ENCODE measurements at places on chromosomes 6 and 20.

DNA sequence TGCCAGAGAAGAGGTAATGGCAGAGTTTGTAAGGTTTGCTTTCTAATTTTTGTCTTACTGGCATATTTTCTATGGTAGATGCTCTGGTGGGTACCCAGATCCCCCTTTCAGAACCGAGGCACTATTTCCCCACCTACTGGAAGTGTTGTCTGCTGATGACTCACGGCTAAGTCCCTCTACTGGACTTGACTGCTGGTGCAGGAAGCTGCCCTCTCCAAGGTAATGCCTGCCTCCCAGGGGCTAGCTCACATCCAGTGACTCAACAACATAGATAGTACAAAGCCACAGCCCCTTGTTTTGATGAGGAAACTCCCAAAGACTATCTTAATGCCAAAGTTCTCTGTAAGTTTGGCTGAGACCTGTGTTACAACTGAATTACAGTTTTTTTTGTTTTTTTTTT, 285.4 kb upstream of the FLRT3 start:
- DNase-seq = no peak

GRCh38 chr6:49328051-49328744, 134.9 kb downstream of the MMUT start:
- DNase-seq = no peak

- no peak for DNase-seq
Observed at GRCh38 chr6:6351511-6352025, 31.1 kb upstream of the F13A1 start.

GRCh38 chr6:142195862-142196541, 48.9 kb downstream of the VTA1 start:
- DNase-seq = no peak

DNA sequence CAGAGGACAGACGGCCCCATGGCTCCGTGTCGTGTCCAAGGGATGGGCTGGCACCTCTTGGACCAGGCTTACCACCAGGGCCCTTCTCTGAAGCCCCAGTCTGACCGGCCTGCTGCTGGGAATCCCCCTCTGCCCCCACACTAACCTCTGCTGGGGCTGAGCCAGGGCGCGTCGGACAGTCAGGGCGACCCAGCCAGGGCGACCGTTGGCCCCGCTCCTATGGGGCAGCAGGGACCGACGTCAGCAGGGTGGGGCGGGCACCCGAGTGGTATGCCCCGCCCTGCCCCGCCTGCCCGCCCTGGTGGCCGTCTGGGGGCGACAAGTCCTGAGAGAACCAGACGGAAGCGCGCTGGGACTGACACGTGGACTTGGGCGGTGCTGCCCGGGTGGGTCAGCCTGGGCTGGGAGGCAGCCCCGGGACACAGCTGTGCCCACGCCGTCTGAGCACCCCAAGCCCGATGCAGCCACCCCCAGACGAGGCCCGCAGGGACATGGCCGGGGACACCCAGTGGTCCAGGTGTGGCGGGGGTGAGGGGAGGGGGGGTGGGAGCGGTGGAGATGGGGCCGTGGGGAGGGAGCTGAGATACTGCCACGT, at the start of gene SLC17A9:
TSS of gene SLC17A9 (plus strand) at position 337 of the 595 bp plus-strand sequence. CDS start at position 459, 122 bp downstream.
- DNase-seq = no peak

DNA sequence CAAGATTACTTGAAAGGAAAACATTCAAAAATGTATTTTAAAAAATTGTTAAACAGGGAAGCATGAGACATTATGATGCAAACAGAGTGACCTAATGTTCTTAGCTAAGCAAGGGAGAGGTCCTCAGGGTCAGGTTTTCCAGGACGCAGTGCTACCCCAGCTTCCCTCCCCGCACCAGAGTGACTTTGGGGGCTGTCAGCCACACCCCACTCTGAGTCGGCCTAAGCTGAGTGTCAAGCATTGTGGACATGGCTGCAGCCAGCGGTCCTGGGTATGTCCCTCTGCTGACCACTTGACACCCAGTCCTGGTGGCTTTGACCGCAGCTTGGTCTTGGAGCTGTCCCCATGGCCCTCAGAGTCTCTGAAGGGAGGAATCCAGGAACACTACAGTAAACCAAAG, 54.9 kb upstream of the CD93 start:
- no peak for DNase-seq

DNA sequence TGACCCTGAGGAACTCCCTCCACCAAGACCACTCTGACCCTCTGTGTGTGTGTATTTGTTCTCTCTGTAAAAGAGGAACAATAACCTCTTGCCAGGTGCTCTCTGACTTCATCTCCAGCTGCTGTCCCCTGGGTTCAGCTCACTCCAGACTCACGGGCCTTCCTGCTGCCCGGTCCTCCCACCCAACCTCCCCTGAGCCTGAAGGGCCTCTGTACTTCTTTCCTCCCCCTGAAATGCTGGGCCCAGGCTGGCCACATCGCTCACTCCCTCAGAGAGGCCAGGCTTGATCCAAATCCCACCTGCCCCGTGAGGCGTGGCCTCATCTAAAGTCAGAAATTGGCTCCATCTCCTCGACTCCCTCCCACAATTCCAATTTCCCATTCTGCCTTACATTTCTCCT, 202.4 kb downstream of the PRKN start:
- no peak for DNase-seq

Data from vagina (tissue), 2 donors.